ENCODE measurements at places on chromosomes 16 and 17.

DNA sequence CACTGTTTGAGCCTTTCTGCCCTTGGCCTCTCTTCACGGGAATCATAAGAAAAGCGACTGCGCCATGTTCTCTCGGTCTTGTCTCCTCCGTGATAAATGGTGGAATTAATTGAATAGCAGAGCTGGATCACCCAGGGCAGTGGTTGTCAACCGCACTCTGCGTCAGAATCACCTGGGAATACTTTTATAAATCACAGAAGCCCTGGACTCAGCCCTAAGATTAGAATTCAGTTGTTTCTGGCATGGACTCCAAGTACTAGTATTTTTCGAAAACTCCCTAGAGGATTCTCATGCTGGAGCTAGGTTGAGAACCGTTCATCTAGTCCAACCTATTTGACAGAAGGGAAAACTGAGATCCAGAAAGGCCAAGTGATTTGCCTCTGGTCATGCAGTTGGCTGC is 64.1 kb downstream of the SPACA3 start:
- DNase-seq: no peak

DNA sequence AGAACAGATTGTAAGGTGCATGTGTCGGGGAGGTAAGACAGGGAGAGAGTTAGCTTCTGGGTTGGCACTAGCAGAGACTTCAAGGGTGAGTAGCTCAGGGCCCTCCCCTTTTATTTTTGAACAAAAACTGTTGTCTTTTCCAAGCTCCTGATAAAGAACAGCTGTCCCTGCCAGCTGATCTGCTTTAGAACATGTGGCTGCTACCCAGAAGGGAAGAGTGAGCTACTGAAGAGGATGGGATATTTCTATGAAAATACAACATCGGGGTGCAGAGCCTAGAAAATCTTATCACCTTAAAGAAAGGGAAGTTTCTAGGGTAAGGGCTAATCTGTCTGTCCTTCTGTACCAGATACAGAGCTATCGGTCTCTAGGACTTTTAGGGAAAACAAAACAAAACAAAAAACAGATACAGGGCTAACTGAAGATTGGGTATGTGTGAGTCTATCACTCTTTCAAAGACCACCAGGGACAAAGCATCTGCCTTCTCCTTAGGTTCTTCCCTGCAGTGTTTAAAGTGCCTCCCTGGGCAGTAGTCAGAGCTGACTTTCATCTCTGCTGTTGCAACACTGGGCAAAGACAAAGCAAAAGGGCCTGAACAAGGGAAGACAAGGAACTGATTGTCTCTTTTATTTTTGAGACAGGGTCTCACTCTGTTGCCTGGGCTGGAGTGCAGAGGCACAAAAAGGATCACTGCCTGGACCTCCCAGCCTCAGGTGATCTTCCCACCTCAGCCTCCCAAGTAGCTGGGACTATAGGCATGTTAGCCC is 5.0 kb upstream of the DHRS13 start:
- no peak for DNase-seq

DNA sequence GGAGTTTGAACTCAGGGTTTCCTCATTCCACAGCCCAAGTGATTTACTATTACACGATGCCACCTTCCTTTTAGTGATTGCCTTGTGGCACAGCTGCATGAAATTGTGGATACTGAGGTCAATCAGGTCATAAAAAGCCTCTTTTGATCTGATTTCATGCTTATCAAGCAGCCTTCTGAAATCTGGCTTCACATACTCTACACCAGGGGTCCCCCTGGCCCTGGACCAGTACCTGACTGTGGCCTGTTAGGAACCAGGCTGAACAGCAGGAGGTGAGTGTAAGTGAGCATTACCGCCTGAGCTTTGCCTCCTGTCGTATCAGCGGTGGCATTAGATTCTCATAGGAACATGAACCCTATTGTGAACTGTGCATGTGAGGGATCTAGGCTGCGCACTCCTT is 13.8 kb downstream of the SLFN5 start:
- DNase-seq: no peak

GRCh38 chr17:61568219-61569072 is 22.6 kb downstream of the NACA2 start:
- DNase-seq: no peak

GRCh38 chr16:63188086-63188771 is 1152.0 kb upstream of the CDH8 start:
- DNase-seq: no peak

GRCh38 chr17:42193216-42193968 is 902 bp downstream of the GHDC start:
- DNase-seq: no peak

GRCh38 chr16:53600126-53600525 is 97.1 kb upstream of the AKTIP start:
- no peak for DNase-seq

DNA sequence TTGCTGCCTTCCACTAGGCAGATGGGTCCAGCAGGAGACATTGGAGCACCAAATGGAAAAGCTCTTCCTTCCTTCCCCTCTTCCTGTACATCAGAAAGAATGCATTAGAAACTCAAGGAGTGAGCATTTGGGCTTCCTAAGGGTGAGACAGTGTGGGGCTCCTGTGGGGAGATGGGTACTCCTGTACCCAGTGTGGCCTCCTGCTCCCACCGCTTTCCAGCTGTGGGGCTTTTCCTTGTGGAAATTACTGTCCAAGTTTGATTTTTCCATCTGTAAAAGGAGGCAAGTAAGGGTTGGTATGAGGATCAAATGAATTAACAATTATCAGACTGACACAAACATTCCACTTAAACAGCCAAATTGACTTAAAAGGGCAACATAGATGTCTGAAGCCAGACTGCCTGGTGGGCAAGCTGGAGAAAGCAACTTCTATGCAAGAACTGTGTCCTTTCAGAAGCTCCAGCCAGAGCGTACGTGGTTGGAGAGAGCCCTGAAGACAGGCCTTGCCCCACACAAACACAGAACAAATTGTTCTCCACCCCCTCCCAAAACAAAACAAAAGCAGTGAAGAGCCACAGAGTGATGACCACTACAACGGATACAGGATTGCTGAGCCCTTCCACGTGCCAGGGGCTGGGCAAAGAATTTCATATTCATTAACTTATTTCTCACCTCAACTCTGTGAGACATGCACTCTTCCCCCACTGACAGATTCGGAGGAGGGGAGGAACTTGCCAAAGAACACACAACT is 23.1 kb upstream of the ALDH3A1 start:
- no peak for DNase-seq

DNA sequence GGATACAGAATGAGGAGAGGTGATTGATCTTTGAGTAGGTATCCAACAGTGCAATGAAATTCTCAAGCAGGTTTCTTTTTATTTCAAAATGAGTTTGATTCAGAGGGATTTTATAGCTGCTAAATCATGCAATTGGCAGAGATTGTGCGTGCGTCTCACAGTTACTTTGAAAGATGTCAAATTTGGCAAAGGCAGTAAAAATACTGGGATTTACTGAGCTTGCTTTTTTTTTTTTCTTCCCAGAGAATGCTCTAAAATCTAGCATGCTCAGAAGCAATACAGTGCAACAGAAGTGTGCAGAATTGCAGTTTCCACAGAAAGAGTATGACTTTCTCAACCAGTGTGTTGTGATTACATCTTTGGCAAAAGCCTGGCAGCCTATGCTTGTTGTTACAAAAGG is 410.7 kb upstream of the GOT2 start:
- DNase-seq: no peak

- no peak for DNase-seq
Observed at GRCh38 chr16:1311212-1311737, 1.8 kb downstream of the UBE2I start.

- DNase-seq: no peak
Observed at GRCh38 chr17:27562777-27563455, 68.1 kb upstream of the LGALS9 start.

DNA sequence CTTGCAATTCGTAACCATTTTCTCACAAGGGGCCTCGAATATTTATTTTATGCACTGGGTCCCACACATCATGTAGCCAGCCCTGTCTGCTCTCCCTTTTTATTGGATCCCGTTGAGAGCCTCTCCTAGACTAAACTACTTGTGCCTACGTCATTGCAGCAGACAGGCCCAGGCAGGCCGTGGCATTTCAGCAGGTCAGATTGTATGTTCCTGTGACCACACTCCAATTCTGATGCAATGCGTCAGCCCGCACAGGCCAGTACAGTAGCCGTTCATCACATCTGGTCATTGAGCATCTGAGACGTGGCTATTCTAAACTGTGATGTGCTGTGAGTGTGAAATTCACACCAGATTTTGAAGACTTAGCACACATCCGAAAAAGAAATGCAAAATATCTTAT is 42.2 kb downstream of the ABAT start:
- no peak for DNase-seq

GRCh38 chr17:5035315-5035714 is at the start of gene SLC52A1:
TSS of gene SLC52A1 (minus strand) at chr17:5035426. CDS start at chr17:5034606, 820 bp downstream.
- no peak for DNase-seq

GRCh38 chr16:65119435-65119834 is 2.4 kb downstream of the CDH11 start:
- no peak for DNase-seq

DNA sequence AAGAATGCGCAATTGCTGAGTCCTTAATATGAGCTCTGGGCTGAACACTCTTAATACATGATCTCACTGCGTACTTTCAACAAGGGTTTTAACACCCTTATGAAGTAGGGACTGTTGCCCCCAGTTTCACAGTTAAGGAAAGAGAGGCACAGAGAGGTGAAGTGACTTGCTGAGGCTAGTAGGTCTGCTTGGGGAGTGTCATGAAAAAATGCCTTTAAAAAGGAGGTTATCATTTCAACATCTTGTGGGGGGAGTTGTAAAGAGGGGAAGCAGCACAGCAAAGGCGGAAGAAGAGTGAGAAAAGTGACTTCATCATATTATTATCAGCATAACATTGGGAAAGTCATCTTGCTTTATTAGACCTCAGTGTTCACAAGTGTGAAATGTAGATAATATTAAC is 2.1 kb downstream of the CCL4L2 start:
- no peak for DNase-seq

DNA sequence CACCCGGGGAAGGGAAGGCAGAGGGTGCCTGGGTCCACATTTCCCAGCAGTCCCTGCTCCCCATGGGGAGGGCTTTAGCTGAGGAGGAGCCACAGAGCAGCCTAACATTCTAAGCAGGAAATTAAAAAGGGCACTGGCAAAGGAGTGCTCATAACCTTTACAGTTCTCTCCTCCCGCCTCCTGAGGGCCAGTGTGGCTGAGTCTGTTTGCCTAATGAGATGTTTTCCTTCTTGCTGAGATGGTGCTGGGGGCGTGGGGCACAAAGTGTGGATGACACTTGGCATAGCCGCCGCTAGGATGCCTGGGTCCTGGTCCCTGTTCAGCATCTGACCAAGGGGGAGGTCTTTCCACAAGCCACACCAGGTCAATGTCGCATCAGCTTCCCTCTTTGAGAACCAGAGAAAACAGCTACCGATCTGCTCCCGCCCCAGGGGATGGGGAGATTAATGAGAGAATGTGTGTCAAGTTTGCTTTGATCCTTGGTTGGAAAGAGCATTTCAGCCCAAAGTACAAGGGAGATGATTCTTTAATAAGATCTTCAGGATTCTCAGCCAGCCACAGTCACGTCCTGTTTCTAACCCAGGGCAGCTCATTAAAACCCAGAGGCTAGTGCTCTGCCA is 5.8 kb downstream of the KIF18B start:
- peak; percentile 40 for DNase-seq

- DNase-seq: no peak
Observed at GRCh38 chr17:36755586-36755985, 154.2 kb downstream of the MRM1 start.

DNA sequence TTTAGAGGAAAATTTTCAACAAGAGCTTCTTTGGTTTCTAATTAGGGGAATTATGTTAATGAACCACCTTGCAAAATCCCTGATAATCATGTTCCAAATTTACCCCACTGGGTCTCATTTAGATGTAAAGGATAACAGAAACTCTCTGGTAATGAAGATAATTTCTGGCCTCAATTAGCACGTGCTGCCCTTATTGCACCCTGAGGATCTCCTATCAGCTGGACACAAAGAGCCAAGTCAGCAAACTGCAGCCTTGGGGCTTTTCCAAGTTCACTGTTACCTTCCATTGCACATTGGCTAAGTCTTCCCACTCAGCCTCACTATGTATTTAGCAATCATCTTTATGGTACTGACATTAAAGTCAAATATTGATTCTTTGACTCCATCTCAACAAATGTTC is 78.1 kb downstream of the GP2 start:
- no peak for DNase-seq

DNA sequence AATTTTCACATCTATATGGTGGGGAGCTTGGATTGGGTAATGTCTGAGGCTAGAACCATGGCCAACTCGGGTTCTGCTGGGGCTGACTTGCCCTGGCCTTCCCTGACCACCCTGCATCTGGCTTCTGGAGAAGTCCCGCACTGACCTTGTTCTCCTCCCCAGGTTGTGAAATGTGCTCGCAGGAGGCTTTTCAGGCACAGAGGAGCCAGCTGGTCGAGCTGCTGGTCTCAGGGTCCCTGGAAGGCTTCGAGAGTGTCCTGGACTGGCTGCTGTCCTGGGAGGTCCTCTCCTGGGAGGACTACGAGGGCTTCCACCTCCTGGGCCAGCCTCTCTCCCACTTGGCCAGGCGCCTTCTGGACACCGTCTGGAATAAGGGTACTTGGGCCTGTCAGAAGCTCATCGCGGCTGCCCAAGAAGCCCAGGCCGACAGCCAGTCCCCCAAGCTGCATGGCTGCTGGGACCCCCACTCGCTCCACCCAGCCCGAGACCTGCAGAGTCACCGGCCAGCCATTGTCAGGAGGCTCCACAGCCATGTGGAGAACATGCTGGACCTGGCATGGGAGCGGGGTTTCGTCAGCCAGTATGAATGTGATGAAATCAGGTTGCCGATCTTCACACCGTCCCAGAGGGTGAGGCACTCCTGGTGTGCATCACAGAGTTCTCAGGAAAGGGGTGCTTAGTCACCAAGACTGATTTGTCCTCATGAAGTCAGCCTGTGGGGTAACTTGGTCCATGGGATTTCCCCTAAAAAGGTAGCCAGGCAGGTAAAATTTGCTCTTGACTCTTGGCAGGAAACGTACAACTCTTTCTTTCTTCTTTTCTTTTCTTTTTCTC is 6.1 kb downstream of the NOD2 start:
- no peak for DNase-seq

- peak; percentile 94 for DNase-seq
Observed at GRCh38 chr17:298791-299450, 53.7 kb downstream of the RPH3AL start.

GRCh38 chr17:77253611-77254051 is 112.9 kb downstream of the SEC14L1 start:
- no peak for DNase-seq

DNA sequence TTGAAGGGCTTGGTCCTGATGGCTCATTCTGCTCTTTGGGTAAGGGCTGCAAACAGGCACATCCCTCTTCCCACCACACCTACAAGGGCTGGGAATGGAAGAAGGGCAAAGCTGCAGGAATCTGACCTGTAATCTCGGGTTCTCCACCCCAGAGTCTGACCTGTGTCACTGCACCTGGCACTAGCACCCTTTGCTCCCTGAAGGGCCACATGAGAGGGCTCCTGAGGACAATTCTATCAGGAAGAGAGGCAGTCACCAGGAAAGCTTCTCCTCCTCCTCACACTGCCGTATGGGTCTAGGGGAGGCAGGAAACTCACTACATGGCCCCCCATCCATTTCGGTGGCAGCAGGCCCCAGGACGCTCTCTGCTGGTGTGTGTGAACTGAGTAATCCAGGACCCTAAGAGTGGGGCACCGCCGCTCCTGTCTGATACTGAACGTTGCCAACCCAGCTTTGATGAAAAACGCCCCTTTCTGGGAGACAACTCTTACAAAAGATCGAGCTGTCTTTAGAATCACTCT is 26.4 kb downstream of the TTLL6 start:
- DNase-seq: no peak
